ENCODE measurements at places on chromosomes 5 and 9.
A peak's percentile ranks its signal among the peaks of the same experiment; 100 is the strongest.

GRCh38 chr5:94863951-94864350 lies 245.5 kb downstream of the SLF1 start:
- DNase-seq = no peak

DNA sequence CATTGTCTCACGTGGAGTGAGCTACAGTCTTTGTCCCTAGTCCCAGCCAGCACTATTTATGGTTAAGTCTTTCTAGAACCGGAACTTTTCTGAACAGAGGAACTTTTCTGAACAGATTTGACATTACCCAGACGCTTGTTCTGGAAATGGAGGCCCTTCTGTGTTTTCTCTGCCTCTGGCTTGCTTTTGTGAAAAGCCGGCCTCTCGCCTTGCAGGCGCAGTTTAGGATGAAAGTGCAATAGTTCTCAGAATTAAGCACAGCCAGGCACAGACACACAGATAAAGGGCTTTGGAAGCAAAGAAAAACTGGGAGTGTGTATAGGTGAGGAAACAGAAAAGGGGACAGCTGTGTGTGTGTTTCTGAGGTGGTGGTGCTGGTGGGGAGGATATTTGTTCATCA lies 5.9 kb downstream of the GDNF start:
- DNase-seq = no peak

DNA sequence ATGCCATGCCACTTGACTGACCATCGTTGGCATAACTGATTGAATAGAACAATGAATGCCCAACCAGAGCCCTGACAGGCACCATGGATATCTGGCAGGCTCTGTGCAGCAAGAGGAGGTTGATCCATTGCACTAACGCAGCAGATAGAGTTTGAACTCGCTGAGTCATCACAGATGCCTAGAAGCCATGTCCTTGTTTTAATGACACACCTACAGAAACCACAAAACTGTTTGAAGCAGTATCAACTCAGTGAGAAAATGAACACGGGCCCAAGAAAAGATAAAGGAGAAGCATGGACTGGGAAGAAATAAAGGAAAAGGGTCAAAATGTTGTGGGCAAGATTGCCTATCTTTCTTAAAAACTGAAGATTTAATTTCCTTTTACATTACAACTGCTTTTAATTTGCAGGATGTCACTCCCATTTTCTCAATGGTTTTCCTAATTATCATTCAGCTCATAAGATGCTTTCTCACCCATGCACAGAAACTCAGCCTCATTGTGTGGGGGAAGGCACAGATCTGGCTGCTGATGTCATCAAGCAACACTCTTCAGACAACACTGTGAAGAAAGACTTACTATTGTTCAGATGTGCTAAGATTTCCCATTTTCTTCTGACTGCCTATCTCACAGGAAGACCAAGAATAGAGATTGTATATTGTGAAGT lies 129.0 kb downstream of the PIK3R1 start:
- DNase-seq = peak; percentile 96

DNA sequence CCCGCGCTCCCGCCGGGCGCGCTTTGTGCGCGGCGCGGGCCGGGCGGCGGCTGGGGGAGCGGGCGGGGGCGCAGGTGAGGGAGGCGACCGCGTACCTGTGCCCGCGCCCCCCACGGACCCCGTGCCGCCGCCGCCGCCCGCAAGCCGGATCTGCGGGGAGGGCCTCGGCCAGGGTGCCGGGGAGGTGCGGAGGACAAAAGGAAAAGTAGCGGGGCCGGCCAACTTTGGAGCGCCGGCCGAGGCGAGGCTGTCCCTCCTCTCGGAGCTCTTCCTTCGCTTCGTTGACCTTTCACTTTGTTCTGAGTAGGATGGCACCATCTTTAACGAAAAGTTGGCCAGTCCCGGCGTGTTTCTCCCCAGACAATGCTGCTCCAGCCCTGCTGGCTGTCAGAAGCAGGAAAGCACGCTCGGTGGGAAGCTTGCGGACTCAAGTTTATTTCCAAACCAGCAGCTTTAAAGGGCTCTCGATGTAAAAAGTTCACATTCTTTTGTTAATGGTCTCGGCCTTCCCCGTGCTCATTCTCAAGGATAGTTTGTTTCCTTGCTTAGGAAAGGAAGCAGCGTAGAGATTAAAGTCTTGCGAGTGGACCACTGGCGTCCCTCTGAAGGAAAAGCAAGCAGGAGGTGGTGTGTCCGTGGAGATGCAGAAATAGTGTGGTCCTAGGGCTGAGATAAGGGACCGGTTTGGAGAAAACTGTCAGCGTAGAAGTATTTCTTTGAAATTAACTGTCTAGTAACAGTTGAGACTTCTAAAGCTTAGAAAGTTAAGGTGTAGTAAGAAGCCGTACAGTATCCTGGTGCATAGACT lies 639 bp downstream of the EHMT1 start:
- peak; percentile 31 for DNase-seq

- DNase-seq = no peak
Measured at GRCh38 chr9:105313238-105313637, 68.8 kb downstream of the SLC44A1 start.

- no peak for DNase-seq
Measured at GRCh38 chr9:15482146-15482545, 28.6 kb downstream of the PSIP1 start.

DNA sequence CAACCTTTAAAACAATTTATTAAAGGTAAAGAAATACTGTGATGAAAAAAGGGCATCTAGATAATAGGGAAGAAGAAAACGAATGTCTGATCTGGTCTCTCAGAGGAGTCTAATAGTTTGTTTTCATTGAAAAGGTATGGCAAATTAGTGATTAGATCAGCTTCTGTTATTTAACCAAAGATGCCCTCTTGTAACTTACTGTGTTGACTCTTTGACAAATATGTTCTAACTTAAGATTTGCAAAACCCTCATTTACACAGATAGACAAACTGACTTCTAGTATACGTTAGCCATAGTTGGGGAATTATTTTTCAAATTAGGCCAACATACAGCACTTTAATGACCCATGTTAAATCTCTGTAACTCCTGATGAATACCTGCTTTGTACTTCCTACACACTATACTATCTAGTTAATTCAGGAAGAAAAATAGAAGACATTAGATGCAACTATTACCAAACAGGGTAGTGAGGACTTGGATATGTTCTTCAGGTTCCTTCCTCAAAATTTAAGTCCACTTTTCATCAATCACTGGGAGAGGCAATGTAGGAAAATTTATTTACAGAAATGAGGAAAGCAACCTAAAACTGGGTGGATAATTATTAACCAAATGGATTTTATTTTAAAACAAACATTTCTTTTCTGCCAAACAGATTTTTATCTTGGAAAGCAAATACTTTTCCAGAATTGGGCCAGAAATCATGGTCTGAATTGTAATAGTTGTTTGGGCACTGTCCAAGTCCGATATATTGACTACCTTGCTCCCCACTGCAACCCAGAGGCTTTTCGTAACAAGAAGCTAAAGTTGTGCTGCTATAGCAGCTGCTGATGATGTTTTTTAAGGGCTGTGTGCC lies 66.4 kb upstream of the PPP2R2B start:
- DNase-seq = no peak

GRCh38 chr5:155263381-155263780 lies 249.8 kb downstream of the KIF4B start:
- DNase-seq = no peak

DNA sequence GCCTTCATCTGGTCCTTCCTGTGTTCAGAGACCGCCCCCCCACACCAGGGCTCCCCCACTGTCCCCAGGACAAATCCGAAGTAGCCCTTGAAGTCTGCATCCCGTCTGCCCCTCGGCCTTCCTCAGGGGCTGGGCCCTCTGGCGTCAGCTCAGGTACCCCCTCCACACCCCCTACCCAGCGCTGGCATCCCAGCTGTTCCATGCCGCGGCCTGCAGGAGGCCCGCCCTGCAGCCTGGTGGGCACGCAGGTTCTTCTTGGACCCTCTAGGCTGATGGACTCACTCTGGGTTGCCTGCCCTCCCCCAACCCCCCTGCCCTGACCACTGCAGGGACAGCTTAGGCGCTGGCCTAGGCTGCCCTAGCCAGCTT lies 6.6 kb downstream of the SLC2A6 start:
- no peak for DNase-seq

GRCh38 chr9:108536836-108537601 lies 318.8 kb downstream of the ACTL7B start:
- no peak for DNase-seq

DNA sequence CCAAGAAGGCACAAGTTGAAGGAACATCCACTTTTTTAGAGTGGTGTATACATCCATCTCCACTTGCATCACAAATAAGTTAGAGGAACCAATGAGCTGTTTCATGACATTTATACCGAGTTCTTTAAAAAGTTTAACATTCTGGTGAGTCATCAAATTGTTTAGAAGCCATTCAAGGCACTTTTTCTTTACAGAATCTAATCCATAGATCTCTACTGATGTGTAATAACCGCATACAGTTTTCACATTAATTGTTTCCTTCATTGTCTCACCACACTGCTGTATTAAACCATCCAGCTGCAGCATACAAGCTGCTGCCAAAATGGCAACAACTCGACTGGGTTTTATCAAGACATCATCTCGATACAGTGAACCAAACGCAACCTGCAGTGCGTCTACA lies 744 bp downstream of the GMCL2 start:
- no peak for DNase-seq

- DNase-seq = no peak
Measured at GRCh38 chr9:33908114-33908513, 91.2 kb downstream of the UBE2R2 start.

DNA sequence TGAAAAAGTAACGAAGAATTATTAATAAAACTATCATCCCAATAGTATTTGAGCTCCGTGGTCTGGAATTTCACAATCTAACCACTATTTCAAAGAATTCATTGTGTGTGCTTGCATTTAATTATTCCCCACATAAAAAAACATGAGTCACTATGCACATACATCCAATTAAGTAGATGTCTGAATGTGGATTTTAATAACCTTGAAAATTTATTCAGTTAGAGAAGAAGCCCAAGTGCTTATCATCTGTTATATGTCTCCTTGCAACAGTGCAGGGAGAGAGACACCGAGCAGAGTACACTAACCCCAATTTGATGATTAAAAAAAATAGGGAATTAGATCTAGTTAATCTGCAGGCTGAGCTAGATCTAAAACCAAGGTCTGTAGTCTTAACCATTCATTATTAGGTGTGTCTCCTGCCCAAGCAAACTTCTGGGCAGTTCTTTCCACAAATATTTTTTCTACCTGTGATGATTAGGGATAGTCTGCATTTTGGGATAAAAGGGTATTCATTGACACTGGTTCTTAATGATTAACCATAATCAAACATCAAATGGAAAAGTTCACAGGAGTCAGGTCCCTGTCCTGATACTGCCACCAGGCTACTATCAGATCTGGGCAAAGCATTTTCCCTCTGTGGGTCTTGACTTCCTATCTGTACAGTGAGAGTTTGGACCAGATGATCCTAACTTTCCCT lies 164.2 kb downstream of the GRIA1 start:
- DNase-seq = peak; percentile 57

DNA sequence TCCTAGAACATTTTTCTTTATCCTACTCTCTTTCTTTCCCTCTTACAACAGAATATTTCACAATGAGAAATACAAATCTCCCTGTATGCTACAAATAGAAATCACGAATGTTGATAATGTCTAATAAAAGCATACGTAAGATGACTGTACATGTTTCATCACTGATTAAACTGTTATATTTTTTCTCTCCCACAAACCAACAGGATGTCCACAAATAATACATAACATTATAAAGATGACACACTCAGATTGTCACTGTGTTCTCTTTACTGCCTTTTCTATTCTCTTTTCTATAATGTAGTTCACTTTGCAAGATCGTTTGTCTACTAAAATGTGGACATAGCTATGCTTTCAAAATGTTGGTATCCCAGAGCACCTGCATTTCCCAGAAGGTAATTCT lies 90.7 kb upstream of the PARP8 start:
- no peak for DNase-seq

DNA sequence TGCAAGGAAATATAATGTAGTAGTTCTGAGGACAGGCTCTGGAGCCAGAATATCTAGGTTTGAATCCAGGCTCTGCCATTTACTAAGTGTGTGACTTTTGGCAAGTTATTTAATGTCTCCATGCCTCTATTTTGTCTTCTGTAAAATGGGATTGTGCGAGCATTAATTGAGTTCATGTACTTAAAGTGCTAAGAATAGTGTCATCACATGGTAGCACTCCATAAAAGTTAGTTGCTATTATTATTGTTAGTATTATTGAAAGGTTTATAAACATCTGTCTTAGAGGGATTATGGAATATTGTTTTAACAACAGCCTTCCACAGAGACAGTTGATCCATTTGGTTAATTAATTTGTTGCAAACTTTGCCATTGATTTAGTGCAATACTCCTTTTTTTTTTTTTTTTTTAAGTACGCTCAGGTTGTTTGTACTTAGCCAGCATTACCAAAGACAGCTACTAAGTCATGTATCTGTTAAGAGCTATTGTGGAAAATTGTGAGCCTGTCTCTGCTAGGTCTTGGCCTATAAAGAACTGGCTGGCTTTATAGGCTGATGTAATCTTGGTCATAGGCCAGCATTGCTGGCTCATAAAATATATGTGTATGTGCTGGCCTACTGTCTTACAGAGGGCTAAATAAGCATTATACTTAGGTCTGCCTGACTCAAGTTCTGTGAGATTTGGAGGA lies 174.7 kb downstream of the WDR70 start:
- DNase-seq = no peak

DNA sequence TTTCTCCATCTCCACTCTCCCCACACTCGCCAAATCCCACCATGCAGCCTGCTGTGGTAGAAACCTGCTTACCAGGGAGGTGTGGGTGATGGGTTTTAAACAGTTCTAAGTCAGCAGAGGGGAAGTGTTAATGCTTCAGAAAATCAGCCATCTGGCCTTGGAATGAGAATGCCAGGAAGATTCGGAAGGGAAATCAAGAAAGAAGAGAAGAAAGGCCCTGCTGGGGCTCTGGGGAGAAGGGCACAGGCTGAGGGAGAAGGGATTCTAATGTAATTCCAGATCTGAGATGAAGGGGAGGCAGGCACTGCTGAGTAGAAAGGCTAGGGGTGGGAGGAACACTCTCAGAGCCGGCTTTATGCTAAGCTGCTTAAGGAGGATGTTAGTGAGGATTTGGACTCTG lies 434.7 kb upstream of the DMAC1 start:
- DNase-seq = no peak

- peak; percentile 54 for DNase-seq
Measured at GRCh38 chr9:115006660-115007059, 76.3 kb upstream of the TNFSF8 start.

DNA sequence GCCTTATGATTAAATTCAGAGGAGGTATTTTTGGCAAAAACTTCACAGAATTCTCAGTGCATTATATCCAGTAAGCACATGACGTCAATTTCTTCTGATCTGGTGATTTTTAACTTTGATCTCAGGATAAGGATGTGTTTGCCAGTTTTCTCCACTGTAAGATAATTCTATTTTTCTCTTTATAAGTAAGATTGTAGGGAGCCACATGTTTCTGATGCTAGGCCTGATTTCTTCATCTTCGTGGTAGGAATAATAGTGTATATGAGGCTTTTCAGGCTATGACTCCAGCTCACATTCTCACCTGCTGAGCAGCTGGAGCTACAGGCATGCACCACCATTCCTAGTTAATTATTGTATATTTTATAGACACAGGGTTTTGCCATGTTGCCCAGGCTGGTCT lies 32.1 kb upstream of the LMNB1 start:
- DNase-seq = no peak

DNA sequence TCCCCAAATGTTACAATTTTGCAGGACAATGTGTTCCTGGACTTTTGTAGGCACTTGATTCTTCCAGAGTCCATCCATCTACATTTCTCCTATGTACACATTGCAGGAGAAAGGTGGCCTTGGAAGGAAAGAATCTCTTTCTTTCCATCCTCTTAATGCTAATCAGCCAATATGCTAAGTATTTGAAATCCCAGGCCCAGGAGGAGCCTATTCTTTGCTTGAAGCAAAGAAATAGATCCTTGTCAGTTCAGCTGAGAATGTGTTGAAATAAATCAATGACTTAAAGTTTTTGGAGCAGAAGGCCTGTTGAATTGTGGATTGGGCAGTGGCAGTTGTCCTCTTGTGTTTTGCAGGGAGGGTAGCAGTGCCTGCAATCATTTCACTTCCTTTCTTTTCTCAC lies 113.3 kb downstream of the PTTG1 start:
- no peak for DNase-seq

All from renal cortical epithelial cell (primary cell).